Activated CD4-positive, alpha-beta memory T cell treated with anti-CD3 and anti-CD28 coated beads for 36 hours (primary cell): ENCODE measurements at places on chromosomes 7 and 10.

DNA sequence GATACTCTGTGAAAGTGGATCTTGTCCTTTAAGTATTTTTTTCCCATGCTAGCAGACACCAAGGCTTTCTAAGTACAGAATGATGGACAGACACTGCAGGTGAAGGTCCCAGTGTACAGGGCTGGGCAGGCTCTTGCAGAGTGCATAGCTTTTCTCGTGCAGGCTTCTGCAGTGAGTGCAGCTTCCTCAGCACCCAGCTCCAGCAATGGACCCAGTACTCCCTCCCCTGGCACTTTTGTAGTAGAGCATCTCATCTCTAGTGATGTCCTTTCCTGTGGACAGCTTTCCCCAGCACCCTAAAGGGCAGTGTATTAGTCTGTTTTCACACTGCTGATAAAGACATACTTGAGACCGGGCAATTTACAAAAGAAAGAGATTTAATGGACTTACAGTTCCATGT is 104.3 kb downstream of the CUL2 start:
- DNase-seq, result no peak
- no peaks in the 10 kb centered on the region for H3K27me3 ChIP-seq
- H3K27ac ChIP-seq, result no peak overlapping the region
- no peaks in the 10 kb centered on the region for H3K36me3 ChIP-seq
- H3K4me3 ChIP-seq, result no peak overlapping the region

GRCh38 chr7:78443811-78444210 is 645.2 kb downstream of the PHTF2 start:
- H3K4me3 ChIP-seq, result no peak overlapping the region
- H3K27ac ChIP-seq, result no peak overlapping the region
- H3K4me1 ChIP-seq, result no peaks in the 10 kb centered on the region
- no peaks in the 10 kb centered on the region for H3K36me3 ChIP-seq
- no peak for DNase-seq

DNA sequence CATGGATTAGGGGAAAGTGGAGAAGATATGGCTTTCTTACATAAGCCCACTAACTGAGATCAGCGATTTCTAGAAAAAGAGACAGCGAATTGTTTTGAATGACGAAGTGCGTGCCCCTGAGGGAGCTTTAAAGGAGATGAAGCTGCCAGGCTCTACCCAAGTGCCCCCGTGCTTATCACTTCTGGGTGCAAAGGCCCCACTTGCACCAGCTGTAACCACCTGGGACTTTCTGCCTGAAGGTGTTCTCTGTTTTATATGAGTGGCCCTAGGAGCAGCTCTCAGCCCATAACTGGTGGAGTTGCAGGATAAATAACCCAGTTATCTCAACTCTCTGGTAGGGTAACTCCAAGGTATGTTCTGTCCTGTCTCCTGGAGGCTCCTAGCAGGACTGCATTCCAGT is 20.4 kb upstream of the CARD11 start:
- peak overlapping the region; percentile 88 for H3K27ac ChIP-seq
- peaks cover 90% of the 10 kb centered on the region for H3K4me1 ChIP-seq
- peak; percentile 39 for DNase-seq
- H3K27me3 ChIP-seq, result no peaks in the 10 kb centered on the region
- no peaks in the 10 kb centered on the region for H3K36me3 ChIP-seq
- no peak overlapping the region for H3K4me3 ChIP-seq

DNA sequence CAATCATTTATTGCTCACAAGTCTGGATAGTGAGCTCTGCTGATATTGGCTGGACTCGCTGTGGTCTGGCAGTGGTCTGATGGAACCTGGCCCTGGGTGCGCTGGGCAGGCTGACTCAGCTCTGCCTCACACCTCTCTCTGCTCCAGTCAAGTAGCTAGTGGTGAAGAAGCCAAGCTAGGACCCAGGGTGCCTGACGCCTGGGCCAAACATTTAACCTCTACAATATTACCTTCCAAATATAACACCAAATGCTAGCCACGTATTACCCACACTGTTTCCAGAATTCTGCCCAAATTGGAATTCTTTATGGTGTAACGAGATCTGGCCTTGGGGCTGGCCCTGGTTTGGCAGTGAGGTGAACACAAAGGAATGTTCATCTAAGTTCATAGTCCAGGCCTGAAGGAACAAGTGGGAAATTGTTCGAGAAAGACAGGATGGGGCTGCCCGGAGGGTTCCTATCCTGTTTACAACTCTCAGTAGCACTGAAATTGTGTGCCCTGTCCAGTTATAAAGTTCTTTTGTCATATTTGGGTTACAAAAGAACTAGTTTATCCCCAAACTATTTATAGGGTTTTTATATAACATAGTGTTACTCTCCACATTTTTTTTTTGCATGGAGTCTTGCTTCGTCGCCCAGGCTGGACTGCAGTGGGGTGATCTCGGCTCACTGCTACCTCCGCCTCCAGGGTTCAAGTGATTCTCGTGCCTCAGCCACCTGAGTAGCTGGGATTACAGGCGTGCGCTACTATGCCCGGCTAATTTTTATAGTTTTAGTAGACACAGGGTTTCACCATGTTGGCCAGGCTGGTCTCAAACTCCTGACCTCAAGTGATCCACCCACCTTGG is 16.3 kb downstream of the OR2AE1 start:
- no peak overlapping the region for H3K4me3 ChIP-seq
- no peak overlapping the region for H3K27ac ChIP-seq
- no peaks in the 10 kb centered on the region for H3K36me3 ChIP-seq
- H3K4me1 ChIP-seq, result no peaks in the 10 kb centered on the region
- no peak for DNase-seq
- peaks cover 6% of the 10 kb centered on the region for H3K27me3 ChIP-seq

GRCh38 chr10:121293110-121293509 is 305.1 kb downstream of the FGFR2 start:
- no peaks in the 10 kb centered on the region for H3K4me1 ChIP-seq
- H3K4me3 ChIP-seq, result no peak overlapping the region
- no peak overlapping the region for H3K27ac ChIP-seq
- H3K27me3 ChIP-seq, result peaks cover 7% of the 10 kb centered on the region
- no peaks in the 10 kb centered on the region for H3K36me3 ChIP-seq
- no peak for DNase-seq

DNA sequence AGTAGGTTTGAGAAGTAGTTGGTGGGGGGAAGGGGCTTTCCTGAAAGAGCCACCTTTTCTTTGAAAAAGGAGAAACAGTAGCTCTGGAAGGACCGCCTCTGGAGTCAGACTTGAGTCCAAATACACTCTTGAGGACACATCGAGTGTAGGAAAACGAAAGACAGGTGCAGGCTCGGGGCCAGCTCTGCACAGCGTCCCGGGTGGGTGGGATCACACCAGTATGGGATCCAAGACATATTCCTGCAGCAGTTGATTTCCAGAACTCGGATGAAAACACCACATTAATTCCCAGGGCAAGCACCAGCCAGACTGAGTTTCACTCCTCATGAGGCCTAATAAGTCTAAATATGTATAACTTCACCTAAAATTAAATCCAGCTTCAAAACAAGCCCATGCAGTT is 61.4 kb downstream of the ASB13 start:
- no peak overlapping the region for H3K4me3 ChIP-seq
- no peaks in the 10 kb centered on the region for H3K4me1 ChIP-seq
- H3K27ac ChIP-seq, result no peak overlapping the region

DNA sequence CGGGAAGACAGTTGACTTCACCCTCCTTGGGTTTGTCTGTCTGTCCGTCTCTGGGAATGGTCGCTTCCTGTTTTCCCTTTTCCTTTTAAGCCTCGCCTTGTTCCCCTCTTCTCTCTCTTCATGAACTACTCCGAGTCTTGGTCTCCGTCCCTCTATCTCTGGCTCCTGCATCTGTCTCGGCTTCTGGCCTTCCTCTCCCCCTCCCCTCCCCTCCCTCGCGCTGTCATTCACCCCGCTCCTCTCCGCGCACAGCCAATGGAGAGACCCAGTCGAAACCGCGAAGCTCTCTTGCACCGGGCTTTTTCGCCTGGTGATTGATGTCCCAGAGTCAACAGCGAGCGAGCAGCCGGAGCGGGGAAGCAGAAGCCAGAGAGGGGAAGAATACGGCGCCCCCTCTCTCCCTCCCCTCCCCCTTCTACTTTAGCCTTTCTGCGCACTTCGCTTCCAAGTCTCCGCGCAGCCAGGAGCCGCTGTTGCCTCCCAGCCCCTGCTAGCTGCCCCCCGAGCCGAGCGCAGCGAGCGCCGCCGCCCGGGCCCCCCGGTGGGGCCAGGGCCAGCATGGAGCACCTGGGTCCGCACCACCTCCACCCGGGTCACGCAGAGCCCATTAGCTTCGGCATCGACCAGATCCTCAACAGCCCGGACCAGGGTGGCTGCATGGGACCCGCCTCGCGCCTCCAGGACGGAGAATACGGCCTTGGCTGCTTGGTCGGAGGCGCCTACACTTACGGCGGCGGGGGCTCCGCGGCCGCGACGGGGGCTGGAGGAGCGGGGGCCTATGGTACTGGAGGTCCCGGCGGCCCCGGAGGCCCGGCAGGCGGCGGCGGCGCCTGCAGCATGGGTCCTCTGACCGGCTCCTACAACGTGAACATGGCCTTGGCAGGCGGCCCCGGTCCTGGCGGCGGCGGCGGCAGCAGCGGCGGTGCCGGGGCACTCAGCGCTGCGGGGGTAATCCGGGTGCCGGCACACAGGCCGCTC is at the start of gene TLX1:
TSS of gene TLX1 (plus strand) at position 317 of the 978 bp plus-strand sequence. CDS start at position 559, 242 bp downstream.
- no peak for DNase-seq
- peaks cover 29% of the 10 kb centered on the region for H3K4me1 ChIP-seq
- H3K36me3 ChIP-seq, result no peaks in the 10 kb centered on the region
- H3K4me3 ChIP-seq, result no peak within 1 kb of the TSS
- H3K27me3 ChIP-seq, result peaks cover 76% of the 10 kb centered on the region
- H3K27ac ChIP-seq, result no peak within 1 kb of the TSS

DNA sequence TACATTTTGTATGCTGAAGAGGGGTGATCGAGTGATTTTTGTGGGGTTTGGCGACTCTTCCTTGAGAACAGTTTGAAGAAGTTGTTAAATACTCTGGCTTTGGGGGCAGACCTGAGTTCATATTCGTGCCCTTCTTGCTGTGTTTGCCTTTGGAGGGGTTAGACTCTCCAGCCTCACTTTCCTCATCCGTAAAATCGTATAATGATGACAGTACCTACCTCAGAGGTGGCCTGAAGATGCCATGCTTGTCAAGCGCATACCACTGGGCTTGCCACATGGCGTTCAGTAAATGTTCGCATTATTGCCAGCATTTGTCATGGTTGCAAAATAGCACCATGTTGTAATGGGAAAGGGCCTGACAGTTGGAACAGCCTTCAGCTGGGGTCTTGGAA is 1.3 kb downstream of the STK17A start:
- peaks cover 31% of the 10 kb centered on the region for H3K4me1 ChIP-seq
- peak overlapping the region; percentile 98 for H3K27ac ChIP-seq
- peak overlapping the region; percentile 95 for H3K4me3 ChIP-seq
- H3K36me3 ChIP-seq, result peaks cover 11% of the 10 kb centered on the region
- DNase-seq, result peak; percentile 58
- H3K27me3 ChIP-seq, result peaks cover 5% of the 10 kb centered on the region

GRCh38 chr7:105816954-105817615 is 59.3 kb downstream of the ATXN7L1 start:
- no peaks in the 10 kb centered on the region for H3K27me3 ChIP-seq
- no peak overlapping the region for H3K27ac ChIP-seq
- peaks cover 11% of the 10 kb centered on the region for H3K4me1 ChIP-seq
- DNase-seq, result no peak
- H3K4me3 ChIP-seq, result no peak overlapping the region

GRCh38 chr10:47309408-47310089 is 9.6 kb downstream of the GDF10 start:
- no peaks in the 10 kb centered on the region for H3K27me3 ChIP-seq
- H3K4me1 ChIP-seq, result peaks cover 24% of the 10 kb centered on the region
- no peaks in the 10 kb centered on the region for H3K36me3 ChIP-seq
- peak; percentile 46 for DNase-seq
- H3K27ac ChIP-seq, result no peak overlapping the region

- H3K4me3 ChIP-seq, result no peak overlapping the region
- H3K36me3 ChIP-seq, result peaks cover 2% of the 10 kb centered on the region
- no peaks in the 10 kb centered on the region for H3K27me3 ChIP-seq
- H3K27ac ChIP-seq, result no peak overlapping the region
- H3K4me1 ChIP-seq, result no peaks in the 10 kb centered on the region
Measured at GRCh38 chr7:57774300-57774699, 324.3 kb downstream of the ZNF716 start.

- no peaks in the 10 kb centered on the region for H3K36me3 ChIP-seq
- no peak overlapping the region for H3K27ac ChIP-seq
- H3K4me1 ChIP-seq, result peaks cover 10% of the 10 kb centered on the region
- DNase-seq, result no peak
- H3K27me3 ChIP-seq, result peaks cover 2% of the 10 kb centered on the region
Measured at GRCh38 chr10:23326544-23327307, 17.9 kb downstream of the C10orf67 start.

GRCh38 chr7:30162622-30163124 is 27.9 kb downstream of the MTURN start:
- no peaks in the 10 kb centered on the region for H3K27me3 ChIP-seq
- peak overlapping the region; percentile 10 for H3K4me3 ChIP-seq
- H3K27ac ChIP-seq, result peak overlapping the region; percentile 5
- H3K4me1 ChIP-seq, result peaks cover 32% of the 10 kb centered on the region
- DNase-seq, result peak; percentile 36

GRCh38 chr7:2955269-2955668 is 88.4 kb downstream of the CARD11 start:
- peak overlapping the region; percentile 84 for H3K27ac ChIP-seq
- peaks cover 76% of the 10 kb centered on the region for H3K4me1 ChIP-seq
- peaks cover 59% of the 10 kb centered on the region for H3K36me3 ChIP-seq
- no peaks in the 10 kb centered on the region for H3K27me3 ChIP-seq
- no peak for DNase-seq

DNA sequence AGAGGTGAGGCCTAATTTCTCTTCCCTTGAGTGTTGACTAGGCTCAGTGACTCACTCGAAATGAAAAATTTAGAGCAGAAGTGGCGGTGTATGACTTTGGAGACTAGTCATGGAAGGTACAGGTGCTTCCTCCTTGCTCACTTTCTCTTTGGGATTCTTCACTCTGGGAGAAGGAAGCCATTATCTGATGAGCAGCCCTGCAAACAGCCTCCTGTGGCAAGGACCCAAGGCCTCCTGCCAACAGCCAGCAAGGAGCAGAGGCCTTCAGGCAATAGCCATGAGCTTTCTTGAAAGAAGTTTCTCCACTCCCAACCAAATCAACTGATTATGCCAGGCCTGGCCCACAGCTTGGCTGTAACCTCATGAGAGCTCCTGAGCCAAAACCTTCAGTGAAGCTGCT is 369.6 kb upstream of the VWC2 start:
- no peaks in the 10 kb centered on the region for H3K27me3 ChIP-seq
- no peaks in the 10 kb centered on the region for H3K36me3 ChIP-seq
- no peak for DNase-seq
- no peak overlapping the region for H3K4me3 ChIP-seq
- no peaks in the 10 kb centered on the region for H3K4me1 ChIP-seq

- no peak overlapping the region for H3K27ac ChIP-seq
- no peak for DNase-seq
Measured at GRCh38 chr10:3045471-3046209, 21.7 kb upstream of the PFKP start.

GRCh38 chr7:151412318-151412717 is 2.5 kb upstream of the WDR86 start:
- H3K4me1 ChIP-seq, result peaks cover 36% of the 10 kb centered on the region
- no peak overlapping the region for H3K27ac ChIP-seq
- no peak overlapping the region for H3K4me3 ChIP-seq
- H3K36me3 ChIP-seq, result no peaks in the 10 kb centered on the region
- peak; percentile 28 for DNase-seq

GRCh38 chr10:14560274-14560673 is 214.4 kb downstream of the FAM107B start:
- peaks cover 16% of the 10 kb centered on the region for H3K36me3 ChIP-seq
- DNase-seq, result peak; percentile 92
- H3K4me1 ChIP-seq, result peaks cover 93% of the 10 kb centered on the region
- H3K27ac ChIP-seq, result peak overlapping the region; percentile 90
- H3K4me3 ChIP-seq, result peak overlapping the region; percentile 51
- H3K27me3 ChIP-seq, result no peaks in the 10 kb centered on the region
